ENCODE measurements at places on chromosomes 6 and 20.
A peak's percentile ranks its signal among the peaks of the same experiment; 100 is the strongest.

DNA sequence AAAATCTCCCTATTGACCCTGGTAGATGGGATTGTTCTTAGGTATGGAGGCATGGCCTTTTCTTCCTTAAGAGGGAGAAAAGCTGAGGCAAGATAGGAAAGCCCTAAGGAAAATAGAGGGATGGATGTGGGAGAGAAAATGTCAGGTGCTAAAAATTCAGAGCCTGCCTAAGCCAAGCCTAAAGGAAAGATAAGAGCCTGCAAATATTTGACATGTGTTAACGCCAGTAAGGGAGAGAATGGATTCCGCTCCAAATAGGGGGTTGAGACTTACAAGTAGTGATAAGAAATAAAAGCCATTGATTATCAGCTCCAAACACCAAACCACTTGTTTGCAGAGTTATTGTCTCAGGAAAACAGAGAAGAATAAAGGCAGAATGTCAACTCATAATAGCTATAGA lies 533.6 kb downstream of the PTPRT start:
- DNase-seq, result no peak

DNA sequence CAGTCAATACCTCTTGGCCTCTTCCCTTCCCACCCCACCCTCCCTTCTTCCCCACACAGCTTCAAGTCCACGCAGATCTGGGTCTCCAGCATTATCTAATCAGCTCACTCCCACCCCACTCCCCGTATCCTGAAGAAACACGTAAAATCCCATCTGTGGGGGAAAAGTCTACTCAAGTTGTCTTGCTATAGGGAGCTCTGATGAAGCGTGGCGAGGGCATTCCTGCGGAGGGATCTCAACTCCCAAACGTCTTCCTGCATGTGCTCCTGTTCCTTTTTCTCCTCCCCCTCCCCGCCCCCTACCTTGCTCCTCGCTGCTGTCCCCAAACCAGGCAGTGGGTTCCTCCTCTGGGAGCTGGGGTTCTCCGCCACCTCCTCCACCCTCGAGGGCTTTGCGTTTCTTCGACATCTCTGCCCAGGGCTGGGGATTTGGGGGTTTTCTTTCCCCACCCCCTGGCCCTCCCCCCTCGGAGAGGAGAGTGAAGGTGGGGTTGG lies 181.8 kb downstream of the TBXT start:
- no peak for DNase-seq

DNA sequence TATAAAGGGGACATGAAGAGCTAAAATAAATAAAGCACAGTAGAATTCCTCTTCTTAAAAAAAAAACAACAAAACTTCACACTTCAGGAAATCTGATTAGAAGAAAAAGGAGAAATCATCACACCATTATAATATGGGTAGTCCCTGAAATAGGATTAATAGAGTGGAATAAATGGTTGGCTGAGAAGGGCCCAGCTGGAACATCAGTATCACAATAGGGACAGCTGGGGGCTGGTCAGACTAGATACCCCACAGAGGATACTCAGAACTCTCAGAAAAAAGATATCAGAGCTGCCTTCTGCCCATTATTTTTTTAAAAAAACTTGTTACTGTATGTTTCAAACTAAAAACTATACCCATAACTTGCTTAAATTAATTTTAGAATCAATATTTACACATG lies 75.2 kb downstream of the DST start:
- DNase-seq, result no peak

GRCh38 chr20:5947276-5947675 lies 3.1 kb downstream of the TRMT6 start:
- DNase-seq, result no peak

GRCh38 chr6:20577173-20577688 lies 43.0 kb downstream of the CDKAL1 start:
- no peak for DNase-seq

GRCh38 chr6:79911992-79912391 lies 35.4 kb downstream of the ELOVL4 start:
- DNase-seq, result no peak

DNA sequence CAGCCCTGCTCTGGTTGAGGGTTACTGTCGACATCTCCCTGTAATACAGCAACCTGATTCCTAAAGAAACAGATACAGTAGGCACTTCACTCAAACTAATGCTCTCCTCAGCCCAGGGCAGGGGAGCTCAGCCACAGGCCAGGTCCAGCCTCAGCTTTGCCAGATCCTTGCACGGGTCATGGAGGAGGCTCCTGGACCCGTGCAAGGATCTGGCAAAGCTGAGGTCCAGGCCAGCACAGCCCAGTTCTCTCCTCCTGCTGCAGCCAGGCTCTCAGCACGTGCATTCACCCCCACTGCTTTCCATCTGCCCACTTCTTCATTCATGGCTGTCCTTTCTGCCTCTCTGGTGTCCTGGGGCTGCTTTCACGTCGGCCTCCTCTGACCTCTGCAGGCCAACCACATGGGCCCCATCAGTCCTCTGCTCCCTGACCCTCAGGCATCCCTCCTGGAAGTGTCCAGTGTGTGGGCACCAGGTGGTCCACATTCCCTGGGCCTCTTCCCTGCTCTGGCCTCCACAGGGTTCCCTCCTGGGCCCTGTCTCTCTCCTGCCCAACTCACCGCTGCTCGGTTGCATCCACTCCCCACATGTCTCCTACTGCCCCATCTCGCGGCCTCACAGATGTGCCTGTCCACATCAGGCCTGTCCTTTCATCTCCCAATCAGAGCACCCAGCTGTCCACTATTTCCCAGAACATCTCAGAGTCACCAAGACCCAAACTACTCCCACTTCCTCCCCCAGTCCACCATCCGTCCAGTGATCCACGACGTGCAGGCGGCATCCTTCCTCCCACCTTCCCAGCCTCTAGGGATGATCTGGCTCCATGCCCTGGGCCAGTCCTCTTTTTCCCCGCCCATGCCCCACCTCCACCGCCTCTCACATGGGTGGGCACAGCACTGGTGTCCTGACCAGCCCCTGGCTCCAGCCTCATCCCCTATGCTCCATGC lies 11.8 kb upstream of the CD93 start:
- no peak for DNase-seq

- no peak for DNase-seq
Observed at GRCh38 chr6:108163267-108163643, 2.6 kb upstream of the NR2E1 start.

- no peak for DNase-seq
Observed at GRCh38 chr20:63557481-63557891, 3.5 kb downstream of the FNDC11 start.

- no peak for DNase-seq
Observed at GRCh38 chr20:42936482-42936881, 253.2 kb downstream of the PTPRT start.

- DNase-seq, result peak; percentile 51
Observed at GRCh38 chr20:1894951-1895673, at the start of gene SIRPA. TSS of gene SIRPA (plus strand) at chr20:1895407. CDS start at chr20:1895448, 41 bp downstream.

DNA sequence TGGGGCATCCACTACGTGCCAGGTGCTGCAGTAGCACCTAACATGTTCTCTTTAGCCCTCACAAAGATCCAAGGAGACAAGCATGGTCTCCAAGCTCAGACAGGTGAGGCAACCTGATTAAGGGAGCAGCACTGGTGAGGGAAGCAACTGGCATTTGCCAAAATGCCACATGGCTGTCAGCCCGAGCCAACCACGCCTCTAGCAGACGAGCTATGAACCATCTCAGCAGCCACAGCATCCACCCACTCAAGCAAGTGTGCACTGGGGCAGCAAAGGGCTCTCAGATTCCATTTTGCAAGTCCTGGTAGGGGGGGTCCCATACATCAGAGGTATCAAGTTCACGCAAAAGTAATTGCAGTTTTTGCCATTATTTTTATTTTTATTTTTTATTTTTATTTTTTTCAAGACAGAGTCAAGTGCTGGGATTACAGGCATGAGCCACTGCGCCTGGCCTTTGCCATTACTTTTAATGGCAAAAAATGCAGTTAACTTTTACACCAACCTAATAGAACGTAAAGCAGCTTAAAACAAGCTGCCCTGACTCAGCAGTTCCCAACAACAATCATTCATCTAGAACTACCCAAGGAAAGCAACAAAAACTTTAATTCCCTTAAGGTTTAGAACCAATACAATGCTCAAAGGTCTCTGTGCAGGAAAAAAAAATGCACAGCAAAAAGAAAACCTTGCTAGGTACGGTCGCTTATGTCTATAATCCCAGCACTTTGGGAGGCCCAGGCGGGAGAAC lies 36.3 kb upstream of the SPDEF start:
- no peak for DNase-seq

DNA sequence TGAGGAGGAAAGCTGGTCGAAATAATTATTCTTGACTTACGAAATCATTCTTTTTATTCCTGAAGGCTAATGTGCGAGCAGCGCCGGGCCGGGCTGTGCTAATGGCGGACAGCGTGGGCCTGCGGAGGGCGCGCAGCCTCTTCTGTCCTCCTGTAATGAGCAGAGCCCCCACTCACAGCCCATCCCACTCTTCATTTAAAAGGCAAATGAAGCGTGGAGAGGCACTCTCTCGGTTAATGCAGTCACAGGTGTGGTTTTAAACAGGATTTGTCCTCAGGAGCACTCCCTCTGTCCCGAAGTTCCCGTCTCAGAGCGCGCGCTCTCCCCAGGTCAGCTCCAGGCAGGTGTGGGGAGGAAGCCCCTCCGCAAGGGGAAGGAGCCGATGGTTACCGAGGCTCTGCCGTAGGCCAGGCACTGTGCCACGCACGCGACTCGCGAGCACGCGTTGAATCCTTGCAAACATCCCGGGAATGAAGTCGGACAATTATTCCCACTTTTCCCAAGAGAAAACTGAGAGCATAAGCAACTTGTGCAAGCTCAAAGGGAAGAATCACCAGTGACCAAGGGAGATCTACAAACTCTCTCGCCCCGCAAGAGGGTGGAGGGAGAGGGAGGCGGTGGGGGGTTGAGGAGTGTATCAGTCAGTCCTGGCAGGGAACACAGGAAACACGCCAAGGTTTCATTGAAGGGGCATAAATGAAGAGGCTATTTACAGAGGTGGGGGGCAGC lies 35.5 kb upstream of the ZFAND3 start:
- no peak for DNase-seq

DNA sequence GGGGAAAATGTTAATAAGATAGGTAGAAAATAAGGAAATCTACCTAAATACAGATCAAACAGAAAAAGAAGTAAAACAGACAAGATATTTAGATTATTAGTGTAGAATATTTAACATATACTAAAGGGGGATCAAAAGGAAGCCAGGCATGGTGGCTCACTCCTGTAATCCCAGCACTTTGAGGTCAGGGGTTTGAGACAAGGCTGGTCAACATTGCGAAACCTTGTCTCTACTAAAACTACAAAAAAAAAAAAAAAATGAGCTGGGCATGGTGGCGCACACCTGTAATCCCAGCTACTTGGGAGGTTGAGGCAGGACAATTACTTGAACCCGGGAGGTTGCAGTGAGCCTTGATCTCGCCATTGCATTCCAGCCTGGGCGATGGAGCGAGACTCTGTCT lies 55.5 kb downstream of the AFDN start:
- DNase-seq, result no peak

DNA sequence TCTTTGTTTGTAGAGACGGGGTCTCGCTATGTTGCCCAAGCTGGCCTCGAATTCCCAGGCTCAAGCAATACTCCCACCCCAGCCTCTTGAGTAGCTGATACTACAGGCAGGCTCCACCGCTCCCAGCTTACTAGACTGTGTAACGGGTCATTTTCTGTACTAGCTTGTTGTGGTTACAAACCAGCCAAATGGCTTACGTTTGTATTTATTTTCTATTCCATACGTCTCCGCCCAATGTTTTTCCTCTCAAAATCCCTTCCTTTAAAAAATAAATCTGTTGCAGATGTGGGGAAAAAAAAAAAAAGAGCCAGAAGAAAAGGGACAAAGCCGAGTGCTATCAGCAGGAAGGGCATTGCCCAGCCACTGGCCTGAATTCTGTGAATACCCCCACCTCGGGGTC lies 41.6 kb downstream of the PRND start:
- DNase-seq, result no peak

GRCh38 chr6:125507987-125508655 lies 206.4 kb upstream of the HDDC2 start:
- no peak for DNase-seq

- DNase-seq, result no peak
Observed at GRCh38 chr6:111758608-111759329, 114.5 kb downstream of the FYN start.

DNA sequence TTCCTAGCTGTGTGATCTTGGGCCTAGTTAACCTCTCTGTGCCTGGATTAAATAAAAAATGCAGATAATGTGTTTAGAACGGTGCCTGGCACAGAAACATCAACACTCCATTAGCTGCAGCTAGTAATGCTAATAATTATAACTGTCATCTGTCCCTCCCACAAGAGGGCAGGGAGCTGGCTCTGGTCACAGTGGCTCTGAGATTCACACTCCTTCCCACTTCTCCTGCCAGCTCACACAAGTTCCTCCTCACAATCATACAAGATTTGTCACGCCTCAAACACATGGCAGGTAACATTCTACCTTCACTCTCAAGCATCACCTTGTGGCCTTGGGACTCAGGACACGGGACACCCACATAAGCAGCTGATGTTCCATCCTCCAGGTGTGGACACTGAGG lies 2.4 kb downstream of the ADA start:
- no peak for DNase-seq

GRCh38 chr6:156777577-156778453 lies 637 bp downstream of the ARID1B start:
- DNase-seq, result peak; percentile 42

DNA sequence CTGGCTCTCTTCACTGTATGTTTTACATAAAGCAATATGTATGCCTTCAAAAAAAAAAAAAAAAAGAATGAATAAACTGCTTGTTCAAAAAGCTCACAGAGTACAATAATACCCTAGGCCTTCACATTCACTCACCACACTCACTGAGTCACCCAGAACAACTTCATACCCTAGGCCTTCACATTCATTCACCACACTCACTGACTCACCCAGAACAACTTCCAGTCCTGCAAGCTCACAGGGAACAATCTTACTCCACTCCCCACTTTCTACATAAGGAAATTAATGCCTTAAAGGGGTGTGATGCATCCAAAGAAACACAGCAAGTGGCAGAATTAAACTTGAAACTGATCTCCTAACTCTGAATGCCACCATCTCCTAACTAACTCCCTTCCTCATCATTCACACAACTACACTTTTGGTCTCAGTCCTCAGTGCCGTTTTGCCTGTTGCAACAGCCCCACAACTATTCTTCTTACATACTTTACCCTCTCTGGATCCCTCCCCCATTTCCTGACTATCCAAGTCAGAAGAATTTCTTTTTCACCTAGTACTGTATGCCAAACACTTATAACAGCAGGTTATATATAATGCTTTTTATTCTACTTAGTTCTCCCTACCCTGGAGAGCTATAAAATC lies 34.2 kb downstream of the NHSL1 start:
- DNase-seq, result peak; percentile 34

DNA sequence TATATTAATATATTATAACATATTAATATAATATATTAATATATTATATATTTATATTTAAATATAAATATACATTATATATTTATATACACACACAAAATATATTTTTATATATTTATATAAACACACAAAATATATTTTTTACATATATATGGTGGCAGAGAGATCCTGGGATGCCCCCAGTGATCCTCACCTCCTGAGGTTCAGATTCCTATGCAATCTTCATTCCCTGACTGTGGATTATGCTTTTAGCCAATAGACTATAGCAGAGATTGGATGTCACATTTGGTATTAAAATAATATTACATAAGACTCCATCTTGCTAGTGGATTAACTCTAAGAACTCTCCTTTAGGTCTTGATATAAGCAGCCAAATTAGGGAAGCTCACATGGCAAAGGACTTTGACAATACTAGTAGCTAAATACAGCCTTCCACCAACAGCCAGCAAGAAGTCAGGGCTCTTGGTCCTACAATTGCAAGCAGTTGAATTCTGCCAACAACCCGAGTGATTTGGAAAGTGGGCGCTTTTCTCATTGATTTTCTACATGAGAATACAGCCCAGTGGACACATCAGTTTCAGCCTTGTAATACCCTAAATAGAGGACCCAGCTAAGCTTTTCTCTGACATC lies 681.0 kb downstream of the C6orf118 start:
- DNase-seq, result no peak

- no peak for DNase-seq
Observed at GRCh38 chr6:106870824-106871717, 103.5 kb downstream of the CD24 start.
